ENCODE measurements at places on chromosomes 3 and 15.

- no peak for DNase-seq
These were observed 1069.1 kb upstream of the ALCAM start for GRCh38 chr3:104297617-104298016.

GRCh38 chr3:46368569-46368968 is 2.2 kb upstream of the CCR5 start:
- peak; percentile 58 for DNase-seq

DNA sequence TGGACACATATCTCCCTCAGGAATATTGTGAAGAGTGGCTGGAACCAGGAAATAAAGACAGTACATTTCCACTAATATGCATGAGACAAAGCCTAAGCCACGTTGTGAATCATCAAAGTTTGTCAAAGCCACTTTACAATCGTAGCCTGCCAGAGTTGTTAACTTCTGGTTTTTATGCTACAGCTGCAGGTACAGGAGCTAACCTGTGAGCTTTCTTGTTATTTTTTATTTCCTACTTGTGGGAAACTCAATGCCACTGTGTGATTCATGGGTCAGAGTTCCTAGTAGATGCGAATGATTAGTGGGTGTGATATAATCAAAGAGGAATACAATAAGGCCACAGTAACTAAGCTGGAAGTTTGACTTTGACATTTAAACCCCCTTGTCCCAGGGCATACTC is 44.4 kb upstream of the TEX9 start:
- DNase-seq = no peak

DNA sequence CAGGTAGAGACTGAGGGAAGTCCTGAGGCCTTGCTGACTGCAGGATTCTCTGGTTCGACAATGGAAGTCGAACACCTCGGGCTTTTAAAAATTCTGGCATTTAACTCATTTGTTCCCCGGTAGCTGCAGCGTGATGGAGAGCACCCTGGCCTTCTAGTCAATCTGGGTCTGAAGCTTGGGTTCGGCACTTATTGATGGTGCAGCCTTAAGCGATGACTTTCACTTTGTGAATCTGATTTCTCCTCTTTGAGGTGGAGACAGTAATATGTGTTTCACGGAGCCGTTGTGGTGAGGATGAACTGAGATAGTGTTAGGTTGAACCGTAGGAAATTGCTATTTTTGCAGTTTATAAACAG is 621 bp upstream of the PARP6 start:
- DNase-seq = no peak

DNA sequence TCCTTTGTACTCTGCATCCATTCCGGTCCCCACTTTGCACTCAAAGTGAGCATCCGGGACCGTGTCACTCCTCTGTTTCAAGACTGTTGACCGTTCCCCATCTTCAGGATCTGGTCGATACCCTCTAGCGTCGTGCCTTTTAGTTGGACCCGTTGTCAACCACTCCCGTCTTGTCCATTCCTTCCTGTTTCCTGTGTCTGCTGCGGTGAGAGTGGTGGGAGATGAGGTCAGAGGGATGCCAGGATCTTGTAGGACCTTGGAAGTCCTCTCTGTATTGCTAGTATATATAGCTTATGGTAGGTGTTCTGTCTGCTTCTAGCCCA is 624 bp downstream of the BRK1 start:
- DNase-seq = no peak

- DNase-seq = peak; percentile 67
These were observed 19.6 kb downstream of the CLK3 start for GRCh38 chr15:74635228-74635627.

DNA sequence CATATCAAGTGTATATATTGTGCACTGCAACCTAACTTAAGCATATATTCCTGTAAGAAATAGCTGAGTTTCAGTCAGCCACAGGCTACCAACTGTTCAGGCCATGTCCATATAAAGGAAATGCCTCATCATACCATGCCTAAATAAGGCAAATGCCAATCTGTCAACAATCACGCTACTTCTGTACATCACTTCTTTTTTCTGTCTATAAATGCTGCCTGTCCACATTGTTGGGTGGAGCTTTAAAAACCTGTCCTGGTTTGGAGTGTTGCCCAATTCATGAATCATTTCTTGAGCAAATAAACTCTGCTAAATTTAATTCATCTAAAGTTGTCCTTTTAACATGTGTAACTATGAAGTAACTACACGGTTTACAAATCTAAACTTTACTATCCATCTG is 1091.9 kb downstream of the NSUN3 start:
- DNase-seq = no peak

- DNase-seq = no peak
These were observed 140.5 kb upstream of the TPM1 start for GRCh38 chr15:62901909-62902546.
